ENCODE measurements at places on chromosomes 1 and 21.

DNA sequence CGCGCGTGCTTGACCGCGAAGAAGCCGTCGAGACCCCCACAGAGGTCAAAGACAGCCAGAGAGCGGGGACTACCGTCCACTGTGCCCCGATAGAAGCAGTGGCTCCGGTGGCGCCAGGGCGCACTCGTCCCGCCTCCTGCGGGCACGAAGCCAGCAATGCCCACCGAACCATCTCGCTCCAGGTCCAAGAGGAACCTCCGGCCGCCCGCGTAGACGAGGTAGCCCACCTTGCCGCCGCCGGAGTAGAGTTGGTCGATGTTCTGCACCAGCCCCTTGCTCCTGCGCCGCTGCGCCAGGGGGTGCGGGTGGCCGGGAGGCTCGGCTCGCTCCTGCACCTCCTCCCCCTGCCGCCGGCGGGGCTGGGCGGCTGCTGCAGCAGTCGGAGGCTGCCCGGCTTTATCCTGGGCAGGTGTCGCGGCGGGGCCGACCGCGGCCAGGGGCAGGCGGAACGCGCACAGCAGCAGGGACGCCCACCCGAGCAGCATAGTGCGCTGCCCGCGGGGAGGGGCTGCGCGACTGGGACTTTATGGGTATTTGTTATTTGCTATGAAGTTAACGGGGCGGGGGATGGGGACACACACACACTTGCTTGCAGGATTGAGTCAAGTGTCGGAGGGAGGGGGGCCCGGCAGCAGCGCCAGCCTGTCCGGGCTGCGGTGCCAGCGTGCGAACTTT lies 844 bp downstream of the ADAMTS5 start:
- DNase-seq: peak; percentile 86

DNA sequence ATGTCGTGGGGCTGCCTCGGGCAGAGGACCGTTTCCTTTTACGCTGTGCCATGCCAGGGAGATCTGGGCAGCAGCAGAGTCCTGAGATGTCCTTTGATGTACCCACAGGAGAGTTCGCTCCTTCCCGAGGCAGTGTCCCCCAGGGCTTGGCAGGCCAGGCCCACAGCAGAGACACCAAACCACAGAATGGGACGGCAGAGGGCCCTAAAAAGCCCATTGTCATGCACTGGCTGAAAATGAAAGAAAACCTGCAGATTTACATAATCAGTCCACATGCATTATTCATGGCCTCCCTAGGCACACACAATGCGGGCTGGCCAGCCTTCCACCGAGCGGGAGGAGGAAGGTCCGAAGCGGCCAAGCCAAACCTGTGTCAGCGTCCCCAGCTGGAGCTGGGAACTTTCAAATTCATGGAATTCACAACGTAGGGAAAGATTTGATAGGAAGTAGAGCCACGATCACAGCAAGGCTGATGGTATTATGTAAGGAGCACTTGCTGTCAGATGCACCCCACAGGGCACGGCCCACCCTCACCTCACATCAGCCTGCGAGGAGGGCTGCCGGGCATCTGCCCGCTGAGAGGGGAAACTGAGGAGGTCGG lies 25.3 kb upstream of the EFHD2 start:
- no peak for DNase-seq

- DNase-seq: no peak
Measured at GRCh38 chr1:15687446-15687845, 3.3 kb downstream of the PLEKHM2 start.

GRCh38 chr1:200907611-200908097 lies 13.0 kb downstream of the INAVA start:
- no peak for DNase-seq

- DNase-seq: peak; percentile 46
Measured at GRCh38 chr1:59178339-59179187, 118.3 kb upstream of the FGGY start.

DNA sequence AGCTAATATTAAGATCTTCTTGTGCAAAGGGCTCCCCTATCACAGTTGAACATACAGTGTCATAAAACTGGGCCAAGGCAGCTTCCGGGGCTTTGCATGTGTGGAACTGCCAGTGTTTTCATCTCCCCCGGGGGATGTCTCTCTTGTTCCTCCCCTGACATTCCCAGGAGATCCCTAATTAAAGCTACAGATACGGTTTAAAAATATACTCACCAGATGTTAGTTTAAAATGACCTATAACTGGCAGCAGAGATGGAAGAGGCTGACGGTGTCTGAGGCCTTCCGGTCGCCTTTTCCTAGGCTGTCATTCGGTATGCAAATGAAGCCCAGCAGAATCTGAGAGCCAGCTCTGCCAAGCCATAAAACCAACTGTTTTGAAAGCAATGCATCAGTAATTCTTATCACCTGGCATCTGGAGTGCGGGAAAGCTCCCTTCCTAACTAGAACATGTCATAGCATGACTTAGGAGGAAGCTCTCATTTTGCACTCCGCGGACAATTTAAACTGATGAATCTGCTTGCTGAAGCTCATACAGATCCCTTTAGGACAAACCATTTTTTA lies 436.5 kb upstream of the VAMP3 start:
- DNase-seq: peak; percentile 68

- DNase-seq: no peak
Measured at GRCh38 chr1:170840371-170840770, 95.0 kb upstream of the MROH9 start.

DNA sequence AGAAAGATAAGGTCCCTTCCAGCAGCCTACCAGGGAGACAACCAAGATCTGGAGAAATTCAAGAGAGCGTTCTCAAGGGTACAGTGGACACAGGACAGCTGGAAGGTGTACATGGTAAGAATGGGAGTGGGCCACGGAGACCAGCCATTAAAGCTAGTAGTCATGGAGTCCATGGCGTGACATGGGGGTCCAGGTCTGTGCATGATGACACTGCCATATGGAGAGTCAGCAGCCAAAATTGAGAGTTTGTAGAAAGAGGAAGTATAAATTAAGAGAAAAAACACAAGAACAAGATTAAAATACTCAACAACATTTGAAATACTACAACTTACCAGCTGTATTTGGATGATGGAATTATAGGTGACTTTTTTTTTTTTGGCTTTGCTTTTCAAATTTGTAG lies 7.9 kb upstream of the LORICRIN start:
- DNase-seq: no peak

DNA sequence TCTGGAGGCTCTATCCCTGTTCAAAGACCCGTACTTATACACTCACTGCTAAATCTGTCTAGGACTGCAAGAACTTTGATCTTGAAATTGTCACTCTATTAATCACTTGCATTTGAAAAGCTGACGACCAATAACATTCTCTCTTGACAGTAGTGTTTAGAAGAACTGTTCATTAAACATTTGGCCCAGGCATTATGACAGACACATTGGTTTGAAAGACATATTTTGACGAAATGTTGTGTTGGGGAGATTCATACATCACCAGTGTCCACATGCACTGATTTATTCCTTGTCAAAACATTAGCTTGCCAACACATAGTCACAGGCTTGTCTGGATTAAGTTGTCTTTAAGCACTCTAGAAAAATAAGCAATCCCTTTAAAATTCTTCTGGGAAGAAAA lies 951.3 kb downstream of the ADGRL2 start:
- DNase-seq: no peak

DNA sequence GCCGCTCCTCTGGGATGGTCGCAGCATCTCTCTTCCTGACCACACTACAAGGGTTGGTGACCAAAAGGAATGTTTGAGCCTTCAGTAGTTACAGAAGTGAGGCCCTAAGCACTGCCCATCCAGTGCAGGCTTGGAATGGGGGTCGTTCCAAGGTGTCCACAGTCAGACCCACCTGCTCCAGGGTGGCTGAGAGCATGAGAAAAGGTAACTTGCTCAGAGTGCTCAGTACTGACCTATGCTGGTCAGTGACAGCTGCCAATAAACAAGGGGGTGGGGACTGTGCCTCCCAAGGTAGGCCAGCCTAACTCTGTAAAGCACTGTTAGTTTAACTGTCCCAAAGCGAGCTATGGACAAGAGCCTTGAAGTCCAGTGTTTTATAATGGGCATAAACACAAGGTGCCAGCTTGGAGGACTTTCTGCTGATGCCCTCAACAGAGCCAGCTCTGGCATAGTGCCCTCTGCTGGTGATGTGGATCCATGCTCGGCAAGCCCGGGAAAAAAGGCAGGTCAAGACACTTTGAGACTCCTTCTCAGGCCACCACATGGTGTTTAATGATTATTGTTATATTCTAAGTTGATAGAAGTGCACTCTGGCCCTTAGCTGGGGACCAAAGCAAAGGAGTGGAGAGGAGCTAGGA lies 78.1 kb upstream of the DNAH14 start:
- peak; percentile 89 for DNase-seq

DNA sequence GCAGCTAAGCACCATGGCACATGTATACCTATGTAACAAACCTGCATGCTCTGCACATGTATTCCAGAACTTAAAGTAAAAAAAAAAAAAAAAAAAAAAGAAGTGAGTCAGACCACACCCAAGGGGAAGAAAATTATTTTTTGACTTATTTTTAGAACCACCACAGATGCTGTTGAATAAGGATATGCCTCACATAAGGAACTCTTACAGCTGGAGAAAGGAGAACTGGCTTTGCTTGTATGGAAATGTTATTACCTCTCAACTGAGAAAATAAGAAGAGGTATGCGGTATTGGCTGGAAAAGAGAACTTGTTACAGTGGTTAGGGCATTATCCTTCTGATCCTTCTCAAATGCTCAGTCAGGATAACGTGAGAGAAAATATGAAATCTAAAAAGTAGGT lies 27.5 kb upstream of the FCER1A start:
- DNase-seq: no peak

- DNase-seq: no peak
Measured at GRCh38 chr1:203104789-203105390, 19.1 kb upstream of the MYOG start.

- DNase-seq: no peak
Measured at GRCh38 chr1:168157638-168158037, 20.9 kb upstream of the GPR161 start.

DNA sequence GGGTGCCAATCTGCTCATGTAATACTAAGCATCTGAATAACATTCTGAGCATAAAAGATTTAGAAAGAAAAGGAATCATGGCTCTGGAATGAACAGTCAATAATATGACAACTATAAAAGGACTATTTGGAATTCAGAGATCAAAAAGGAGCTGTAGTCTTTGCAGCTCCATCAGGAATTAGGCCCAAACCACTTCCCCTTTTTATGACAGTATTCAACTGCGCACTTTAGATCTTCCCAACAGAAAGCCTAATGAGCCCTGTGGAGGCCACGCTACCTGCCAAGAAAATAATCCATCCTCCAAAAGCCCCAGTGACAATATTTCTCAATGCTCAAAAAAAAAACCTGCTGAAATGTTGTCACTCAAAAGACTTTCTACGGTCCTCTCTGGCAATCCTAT lies 163.2 kb downstream of the SNX7 start:
- no peak for DNase-seq

DNA sequence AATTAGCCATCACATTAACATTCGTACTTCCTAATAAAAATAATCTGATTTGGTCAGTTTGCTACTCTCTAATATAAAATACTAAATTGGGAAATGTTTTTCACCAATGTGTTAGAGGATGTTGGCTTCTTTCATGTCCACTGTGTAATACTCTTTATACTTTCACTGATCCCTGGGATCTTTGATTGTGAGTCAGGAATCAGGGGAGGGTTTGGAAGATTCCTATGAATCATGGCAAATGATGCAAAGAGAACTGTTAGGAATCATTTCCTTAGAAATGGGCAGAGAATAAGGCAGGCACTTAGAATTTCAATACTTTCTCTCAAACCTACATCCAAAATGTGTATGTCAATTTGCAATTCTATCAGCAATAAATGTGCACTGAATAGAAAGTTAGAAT lies 31.0 kb downstream of the KRTAP24-1 start:
- DNase-seq: no peak

DNA sequence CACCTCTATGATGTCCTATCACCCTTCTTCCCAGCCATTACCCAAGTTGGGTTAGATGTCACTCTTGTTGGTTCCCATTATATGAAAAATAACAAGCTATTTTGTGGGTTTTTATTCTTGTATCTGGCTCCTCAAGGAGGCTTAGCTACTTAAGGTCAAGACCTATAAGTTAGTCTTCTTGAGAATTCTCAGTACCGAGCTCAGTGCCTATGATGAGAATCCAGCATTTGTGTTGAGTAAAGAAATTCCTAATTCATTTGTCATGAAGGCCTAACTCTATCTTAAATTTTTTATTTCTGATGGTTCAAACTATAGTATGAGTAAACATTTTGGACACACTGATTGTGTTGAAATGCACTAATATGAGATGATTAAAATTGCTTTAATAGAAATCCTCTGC lies 15.9 kb downstream of the NUF2 start:
- DNase-seq: no peak

- DNase-seq: peak; percentile 28
Measured at GRCh38 chr1:151221616-151222015, 23.3 kb downstream of the PIP5K1A start.

DNA sequence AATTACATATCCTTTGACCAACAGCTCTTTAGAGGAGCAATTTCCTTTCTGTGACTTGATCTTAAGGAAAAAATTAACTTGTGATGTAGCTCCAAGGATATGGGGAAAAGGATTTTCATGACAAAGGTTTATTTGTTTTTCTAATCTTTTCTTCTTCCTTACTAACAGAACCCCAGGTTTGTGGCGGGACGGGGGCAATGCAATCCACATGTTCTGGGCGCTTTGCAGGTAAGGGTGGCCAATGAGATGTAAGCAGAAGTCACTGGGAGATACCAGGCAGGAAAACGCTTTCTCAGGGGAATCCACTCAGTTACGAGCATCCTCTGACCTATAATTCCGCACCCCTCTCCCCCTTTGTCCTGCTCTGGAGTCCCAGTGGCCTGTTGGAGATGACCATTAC lies 122.0 kb downstream of the MRPS6 start:
- no peak for DNase-seq

DNA sequence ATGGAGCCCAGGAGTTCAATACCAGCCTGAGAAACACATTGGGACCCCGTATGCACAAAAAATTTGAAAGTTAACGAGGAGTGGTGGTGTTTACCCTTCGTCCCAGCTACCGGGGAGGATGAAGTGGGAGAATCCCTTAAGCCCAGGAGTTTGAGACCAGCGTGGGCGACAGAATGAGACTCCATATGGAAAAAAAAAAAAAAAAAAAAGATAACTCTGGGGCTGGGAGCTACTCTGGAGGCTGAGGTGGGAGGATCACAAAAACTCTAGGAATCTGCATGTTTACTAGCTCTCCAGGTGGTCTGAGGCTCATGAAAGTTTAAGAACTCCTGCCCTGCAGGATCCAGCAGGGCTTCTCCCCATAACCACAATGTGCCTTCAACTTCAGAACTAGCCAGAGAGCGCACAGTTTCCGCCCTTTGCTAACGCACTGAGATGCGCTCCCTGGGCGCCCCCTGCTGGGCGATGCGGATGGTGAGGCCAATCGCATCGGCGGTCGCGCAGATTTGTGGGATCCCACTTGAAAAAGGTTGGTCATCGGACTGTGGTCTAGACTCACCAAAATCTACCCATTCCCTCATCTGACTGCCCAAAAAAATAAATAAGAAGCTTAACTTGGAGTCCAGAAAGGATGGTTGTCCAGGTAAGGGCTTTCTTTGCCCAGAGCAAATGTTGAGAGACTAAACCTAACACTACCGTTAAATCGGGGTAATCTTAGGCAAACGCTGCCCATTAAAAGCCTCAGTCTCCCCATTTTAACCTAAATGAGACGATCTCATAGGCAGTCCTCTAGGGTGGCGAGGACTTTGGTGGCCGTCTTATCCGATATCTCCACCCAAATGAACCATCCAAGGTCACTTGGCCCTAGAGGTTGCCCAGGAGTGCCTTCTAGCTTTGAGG lies 8.8 kb downstream of the ZNF683 start:
- peak; percentile 94 for DNase-seq
